ENCODE measurements at places on chromosomes 11 and 22.

- no peak for DNase-seq
Observed at GRCh38 chr22:27673839-27674238, 127.7 kb downstream of the MN1 start.

DNA sequence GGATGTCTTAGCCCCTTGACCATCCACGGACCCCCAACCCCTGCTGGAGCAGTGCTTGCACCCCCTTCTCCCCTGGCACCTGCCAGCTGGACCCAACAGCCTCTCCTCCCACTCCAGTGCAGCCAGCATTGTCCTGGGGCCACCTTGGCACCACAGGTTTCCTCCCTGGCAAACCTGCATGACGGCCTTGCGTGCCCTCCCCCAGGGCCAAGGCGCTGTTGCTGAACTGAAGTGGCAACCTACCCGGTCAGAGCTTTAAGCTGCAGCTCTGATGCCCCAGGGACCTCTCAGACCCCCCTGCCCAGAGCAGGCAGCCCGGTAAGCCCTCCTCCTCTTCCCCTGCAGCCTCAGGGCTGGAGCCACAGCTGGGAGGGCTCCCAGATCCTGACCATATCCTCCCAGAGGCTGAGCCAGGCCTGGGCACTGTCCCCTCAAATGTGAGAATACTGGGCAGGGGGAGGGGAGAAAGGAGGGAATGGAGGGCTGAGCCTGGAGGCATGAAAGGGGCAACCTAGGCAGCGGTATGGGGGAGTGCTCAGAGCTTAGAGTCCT lies 1.8 kb upstream of the LRRC75B start:
- DNase-seq, result no peak

GRCh38 chr11:75035256-75035655 lies 46.5 kb downstream of the NEU3 start:
- no peak for DNase-seq

DNA sequence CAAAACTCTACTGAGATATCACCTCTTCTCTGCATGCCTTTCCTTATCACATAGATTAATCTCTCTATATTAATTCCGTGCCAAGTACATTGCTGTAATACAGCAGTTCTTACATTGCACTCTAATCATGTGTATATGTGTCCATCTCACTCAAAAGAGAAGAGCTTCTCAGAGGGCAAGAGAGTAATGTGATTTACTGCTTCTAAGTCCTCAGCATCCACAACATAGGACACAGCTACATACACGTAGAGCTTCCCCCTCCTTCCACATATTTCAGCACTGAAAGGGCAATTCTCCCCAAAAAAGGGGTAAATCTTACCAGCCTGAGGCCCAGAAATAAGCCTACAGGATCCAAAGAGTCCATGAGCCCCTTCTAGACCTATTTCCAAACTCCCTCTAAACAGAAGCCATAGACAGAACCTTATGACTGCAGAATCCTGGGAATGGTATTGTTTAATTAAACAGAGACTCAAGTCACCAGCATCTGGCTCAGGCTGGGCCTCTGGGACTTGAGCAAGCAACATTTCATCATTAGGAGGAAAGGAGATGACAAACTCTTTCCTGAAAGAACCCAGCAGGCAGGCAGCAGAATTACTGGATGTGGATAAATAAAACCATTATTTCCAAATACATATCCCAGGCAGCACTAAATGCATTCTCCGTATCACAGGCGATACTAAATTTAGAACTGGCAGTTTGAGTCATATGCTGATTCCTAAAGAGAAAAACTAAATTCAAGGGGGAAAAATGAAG lies 87.2 kb downstream of the KCNC1 start:
- DNase-seq, result no peak

DNA sequence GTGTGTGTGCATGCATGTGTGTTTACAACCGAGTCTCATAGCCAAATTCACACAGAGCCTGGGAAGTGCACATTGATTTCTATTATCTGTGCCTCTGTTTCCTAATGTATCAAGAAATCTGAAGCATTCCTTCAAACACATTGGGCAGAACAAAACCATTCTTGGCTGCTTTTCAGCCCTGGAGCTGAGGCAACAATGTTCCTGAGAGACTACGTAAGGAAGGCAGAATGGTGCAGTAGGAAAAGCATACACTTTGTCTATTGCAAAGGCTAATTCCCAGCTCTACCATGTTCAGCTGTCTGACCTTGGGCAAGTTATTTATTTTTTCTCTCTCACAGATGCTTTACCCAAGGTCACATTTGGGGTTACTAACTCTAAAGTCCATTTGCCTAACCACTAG lies 575.5 kb downstream of the SOX6 start:
- no peak for DNase-seq

- DNase-seq, result no peak
Observed at GRCh38 chr11:65606876-65607613, 7.0 kb downstream of the MAP3K11 start.

DNA sequence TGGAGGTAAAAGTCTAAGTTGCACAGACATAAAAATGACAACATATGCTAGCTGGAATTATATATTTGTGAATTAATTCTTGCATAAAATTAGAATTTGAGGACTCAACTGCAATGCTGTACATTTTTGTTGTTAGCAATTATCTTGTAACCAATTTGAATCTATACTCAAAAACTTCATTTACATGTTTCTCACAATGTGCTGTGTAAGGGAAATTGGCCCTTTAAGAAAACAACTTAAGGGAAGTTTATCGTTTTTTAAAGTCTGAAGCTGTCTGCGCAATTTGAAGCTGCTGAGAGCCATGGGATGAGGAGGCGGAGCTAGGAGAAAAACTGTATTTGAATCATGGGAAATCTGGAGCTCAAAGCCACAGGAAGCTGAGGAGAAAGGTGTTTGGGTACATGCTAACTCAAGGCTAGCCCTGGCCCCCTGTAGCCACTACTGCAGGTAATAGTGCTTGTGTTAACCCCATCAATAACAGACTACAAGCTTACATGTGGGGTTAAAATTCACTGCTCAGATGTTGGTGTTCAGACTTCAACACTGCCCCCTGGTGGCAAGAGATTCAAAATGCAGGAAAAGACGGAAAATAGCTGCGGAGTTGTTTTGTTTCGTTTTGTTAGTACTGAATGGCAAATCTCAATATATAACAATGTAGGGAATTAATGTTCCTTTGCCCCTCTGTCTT lies 126.1 kb downstream of the BRD1 start:
- no peak for DNase-seq

DNA sequence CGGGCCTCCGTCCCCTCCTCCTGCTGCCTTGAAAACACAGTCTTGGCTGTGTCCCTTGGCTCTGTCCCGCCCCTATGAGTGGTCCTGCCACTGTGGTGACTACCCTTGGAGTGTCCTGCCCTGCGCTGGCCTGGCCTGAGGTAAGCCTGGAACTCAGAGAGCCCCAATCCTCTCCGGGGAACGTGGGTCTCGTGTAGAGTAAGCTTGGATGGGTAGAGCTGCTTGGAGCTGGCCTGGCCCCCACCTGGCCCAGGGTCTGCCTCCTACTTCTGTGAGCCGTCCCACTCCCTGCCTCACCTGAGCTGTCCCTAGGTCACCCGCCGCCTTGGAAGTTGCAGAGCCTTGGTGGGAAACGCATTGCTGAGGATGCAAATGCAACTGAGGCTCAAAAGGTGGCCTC lies 347.1 kb downstream of the CTTN start:
- no peak for DNase-seq
